ENCODE measurements at places on chromosomes 4 and X.

- no peak for DNase-seq
Measured at GRCh38 chr4:99361268-99361898, 8.8 kb upstream of the ADH1C start.

DNA sequence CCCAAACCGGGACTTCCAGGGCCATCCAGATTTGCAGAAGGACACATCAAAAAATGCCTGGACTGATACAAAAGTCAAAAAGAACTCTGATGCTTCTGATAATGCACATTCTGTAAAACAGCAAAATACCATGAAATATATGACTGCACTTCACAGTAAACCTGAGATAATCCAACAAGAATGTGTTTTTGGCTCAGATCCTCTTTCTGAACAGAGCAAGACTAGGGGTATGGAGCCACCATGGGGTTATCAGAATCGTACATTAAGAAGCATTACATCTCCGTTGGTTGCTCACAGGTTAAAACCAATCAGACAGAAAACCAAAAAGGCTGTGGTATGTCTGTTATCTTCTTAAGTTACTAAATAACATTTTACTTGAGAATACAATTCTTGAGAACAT lies 9.2 kb downstream of the PLK4 start:
- DNase-seq: no peak

DNA sequence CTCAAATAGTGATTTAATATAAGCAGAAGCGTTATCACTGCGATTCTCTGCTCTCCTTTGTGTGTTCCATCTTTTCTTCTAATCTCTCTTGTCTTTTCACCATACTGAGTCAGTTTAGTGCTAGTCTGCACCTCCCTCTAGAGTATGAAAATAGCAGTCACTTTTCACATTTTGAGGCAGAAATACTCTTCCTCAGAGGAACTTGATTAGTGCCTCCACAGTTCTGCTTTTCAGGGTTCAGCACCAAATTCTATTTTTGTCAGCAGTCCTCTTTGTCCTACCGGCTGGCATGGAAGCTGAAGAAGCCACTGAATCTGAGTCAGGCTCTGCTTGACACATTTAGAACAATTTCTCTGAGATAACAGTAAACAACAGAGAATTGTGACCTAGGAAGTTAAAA lies 49.7 kb upstream of the ANKRD17 start:
- no peak for DNase-seq

GRCh38 chrX:53196678-53197077 lies 28.3 kb downstream of the KDM5C start:
- no peak for DNase-seq

DNA sequence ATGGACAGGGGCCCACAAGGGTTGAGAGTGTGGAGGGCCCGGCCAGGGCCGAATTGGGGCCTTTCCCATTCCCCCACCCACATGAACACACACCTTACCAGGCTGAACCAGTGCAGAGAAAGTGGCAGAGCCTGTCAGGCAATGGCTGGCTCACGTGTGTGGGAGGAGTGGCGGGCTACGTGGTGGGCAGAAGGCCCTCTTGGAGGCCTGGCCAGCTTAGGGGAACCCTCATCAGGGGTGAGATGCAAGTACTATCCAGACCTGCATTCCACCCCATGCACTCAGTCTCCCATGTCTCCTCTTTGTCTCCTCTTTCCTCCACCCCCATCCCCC lies 965 bp downstream of the TCEAL4 start:
- DNase-seq: no peak

DNA sequence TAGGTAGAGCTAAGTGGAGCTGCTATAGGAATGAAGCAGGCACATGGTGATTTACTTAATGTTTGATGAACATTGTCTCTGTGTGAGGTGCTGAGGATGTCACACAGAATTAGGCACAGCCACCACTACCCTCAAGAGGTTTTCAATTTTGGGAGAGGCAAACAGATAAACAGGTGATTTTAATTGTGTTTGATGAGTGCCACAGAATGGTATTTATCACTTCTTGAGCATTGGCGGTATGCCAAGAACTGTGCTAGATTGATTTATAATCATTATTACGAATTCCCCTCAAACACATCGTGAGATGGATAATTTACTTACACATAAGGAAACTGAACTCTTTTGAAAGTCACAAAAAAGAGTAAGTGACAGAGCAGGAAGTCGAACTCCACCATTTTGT lies 74.8 kb downstream of the FREM3 start:
- DNase-seq: no peak

DNA sequence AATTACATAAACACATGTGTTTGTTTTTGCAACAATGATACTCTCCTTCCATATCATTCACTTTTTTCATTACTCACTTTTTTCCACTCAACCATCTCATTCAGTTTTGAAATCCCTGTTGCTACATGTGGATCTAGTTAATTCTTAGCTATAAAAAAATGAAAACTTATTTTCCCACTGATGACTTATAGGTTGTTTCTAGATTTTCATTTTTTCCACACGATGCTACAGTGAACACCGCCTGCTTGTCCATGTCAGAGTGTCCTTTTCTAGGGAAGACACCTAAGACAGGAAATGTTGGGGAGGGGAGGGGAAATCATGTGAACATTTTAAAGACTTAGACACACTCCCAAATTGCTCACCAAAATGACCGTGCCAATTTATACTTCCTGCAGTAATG lies 70.2 kb downstream of the SUPT20HL2 start:
- no peak for DNase-seq

- DNase-seq: no peak
Measured at GRCh38 chrX:143435916-143436315, 81.4 kb downstream of the SPANXN3 start.

DNA sequence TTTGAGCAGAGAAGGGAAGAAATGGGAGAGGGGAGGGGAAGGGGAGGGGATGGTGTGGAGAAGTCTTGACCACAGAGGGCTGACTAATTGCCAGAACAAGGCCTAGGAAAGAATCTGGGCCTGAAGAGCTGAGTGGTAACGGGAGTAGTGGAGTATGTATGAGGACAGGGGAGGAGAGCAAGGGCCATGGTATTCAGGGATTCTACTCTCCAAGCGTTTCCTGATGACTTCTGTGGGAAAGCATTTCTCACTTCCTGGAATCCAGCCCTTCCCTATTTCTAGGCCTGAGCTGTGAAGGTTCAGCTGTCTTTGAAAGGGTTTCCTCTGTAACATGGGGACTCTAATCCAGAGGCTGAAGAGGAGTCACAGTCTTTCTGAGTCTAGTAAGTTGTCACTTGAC lies 19.7 kb upstream of the SOX3 start:
- no peak for DNase-seq

DNA sequence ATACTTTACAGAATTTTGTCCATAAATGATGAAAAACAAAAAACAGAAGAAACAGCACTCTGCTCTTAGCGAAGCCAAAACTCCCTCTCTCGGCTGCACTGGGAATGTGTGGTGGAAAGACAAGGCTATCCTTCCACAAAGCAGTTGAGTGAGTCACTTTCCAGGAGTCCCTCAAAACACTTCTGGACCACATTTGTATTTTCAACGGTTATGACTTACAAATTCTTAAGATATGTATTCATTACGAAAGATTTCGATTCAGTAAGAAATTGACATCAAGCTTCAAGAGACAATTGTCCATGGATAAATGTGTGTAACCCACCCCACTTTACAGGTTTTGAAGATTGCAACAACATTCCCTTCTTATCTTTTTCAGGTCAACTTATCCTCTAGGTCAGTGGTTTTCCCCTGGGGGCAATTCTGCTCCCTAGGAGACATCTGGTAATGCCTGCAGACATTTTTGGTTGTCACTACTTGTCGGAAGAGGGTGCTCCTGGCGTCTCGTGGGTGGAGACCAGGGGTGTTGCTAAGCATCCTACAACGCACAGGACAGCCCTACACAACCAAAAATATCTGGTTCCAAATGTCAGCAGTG lies 66.7 kb upstream of the MTNR1A start:
- DNase-seq: no peak

GRCh38 chr4:150381609-150382008 lies 200.3 kb upstream of the MAB21L2 start:
- DNase-seq: no peak

- DNase-seq: no peak
Measured at GRCh38 chr4:82648356-82648755, 86.6 kb upstream of the TMEM150C start.

DNA sequence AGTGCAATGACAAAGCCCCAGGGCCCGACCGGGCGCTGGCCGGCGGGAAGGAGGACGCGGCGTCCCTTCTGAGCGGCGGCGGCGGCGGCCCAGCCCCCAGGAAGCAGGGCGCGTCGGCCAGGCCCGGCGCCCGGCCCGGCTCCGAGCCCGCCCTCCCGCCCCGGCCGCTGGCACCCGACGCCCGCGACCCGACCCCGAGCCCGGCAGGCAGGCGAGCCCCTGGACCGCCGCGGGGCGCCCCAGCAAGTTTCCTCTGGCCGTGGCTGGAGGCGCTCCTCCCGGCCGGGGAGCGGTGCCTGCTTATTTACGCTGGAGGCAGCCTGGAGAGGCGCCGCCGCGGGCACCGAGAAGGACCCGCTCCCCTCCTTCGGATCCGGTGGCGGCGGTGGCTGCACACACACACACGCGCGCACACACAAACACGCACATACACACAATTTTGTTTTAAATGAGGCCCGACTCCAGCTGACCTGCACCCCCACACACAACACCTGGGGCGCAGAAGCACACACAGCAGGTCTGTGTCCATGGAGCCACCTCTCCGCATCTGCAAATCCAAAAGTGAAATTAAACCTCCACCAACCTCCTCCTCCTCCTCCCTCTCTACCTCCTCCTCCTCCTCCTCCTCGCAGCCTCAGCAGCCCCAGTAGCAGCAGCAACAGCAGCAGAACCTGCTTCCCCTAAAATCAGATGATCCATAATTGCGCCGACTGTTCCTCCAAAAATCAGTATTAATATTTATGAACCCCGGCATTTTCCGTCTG lies 669 bp downstream of the IRF2 start:
- DNase-seq: peak; percentile 7

GRCh38 chr4:7192252-7193029 lies at the start of gene SORCS2:
SORCS2 (plus strand) TSS chr4:7192538.
- no peak for DNase-seq

DNA sequence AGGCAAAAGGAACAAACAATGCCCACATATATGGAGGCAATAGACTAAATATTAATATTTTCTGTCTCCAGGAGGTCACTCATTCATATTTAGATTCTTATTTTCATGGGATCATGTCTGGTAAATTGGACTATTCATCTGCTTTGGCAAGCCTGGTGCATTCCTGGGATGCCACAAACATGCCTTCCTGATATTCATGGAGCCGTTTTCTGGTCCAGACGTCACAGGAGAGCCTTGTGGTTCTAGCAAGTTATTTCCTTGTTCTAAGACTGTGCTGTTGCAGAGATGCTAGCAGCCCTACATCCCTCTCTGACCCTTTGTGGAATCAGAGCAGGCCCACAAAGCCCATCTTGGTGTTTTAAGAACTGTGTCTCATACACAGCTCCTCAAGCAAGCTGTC lies 16.1 kb upstream of the EXOSC9 start:
- DNase-seq: no peak

GRCh38 chr4:74260036-74260435 lies 48.2 kb upstream of the EPGN start:
- no peak for DNase-seq

- no peak for DNase-seq
Measured at GRCh38 chr4:127781300-127782024, 660 bp upstream of the HSPA4L start.
